ENCODE measurements at places on chromosomes 13 and 19. TPM values are rescaled to one million over a fixed set of nuclear protein-coding genes. Genes with fewer than 3 reads are reported as not detected.

ZNF600 gene
- total RNA-seq, result 52.4 TPM

ERICH4 gene
- not detected for total RNA-seq

CERS1 gene
- 0.20 TPM for total RNA-seq

NANOS2 gene
- total RNA-seq, result not detected

ADPRHL1 gene
- total RNA-seq, result 1.2 TPM

CAPN12 gene
- 2.5 TPM for total RNA-seq

COX7A1 gene
- not detected for total RNA-seq

TSC22D1 gene
- total RNA-seq, result 36.4 TPM

TPRX2 gene
- not detected for total RNA-seq

MAST1 gene
- total RNA-seq, result 0.29 TPM

MYH14 gene
- 0.79 TPM for total RNA-seq
